ENCODE measurements at places on chromosomes 2 and 18.

GRCh38 chr18:27428120-27428519, 243.0 kb upstream of the CHST9 start:
- DNase-seq, result no peak

DNA sequence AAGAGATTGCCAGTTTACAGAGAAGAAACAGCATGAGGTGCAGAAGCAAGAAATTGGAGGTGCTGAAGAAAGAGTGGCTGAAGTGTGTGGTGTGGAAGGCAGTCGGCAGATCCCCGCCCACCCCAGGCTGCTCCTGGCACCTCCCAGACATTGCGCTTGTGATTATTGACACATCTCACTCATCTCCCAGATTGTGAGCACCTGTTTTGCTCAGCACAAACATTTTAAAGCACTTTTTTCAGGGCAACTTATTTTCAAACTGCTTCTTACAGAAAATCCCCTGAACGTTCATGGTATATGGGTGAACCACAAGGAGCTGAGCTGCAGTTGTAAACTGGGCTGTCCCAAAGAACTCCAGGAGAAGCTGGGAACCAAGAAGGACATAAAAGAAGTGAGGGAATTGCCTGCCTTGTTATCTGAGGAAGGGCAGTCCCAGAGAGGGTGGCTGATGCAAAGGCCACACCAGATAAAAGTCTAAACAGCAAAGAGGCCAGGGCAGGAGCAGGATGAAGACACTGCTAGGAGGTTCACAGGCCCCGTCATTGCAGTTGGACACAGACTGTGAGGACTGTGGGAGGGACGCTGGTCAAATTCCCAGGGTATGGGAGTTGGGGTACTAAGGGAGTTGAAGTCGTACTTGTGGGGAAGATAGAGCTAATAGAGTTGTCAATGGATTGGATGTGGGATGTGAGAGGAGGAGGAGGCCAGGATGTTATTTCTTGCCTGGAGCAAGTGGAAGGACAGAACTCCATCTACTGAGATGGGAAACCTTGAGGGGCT, 65.1 kb downstream of the INPP4A start:
- DNase-seq, result no peak

DNA sequence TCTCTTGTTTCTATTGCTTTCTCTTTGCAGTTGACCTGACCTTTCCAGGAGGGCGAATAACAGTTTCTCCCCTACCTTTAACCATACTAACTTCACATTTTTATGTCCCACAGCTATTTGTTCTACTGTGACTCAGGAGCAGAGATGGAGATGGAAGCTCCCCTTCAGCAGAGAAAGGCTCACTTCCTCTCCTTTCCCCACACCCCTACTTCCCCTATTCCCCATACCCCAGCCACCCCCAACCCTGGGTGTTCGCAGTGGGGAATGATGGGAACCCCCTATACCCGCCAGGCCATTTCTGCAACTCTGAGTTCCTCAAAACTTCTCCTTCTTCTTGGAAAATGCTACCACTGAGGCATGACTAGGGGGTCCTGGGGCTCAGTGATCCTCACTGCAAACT, 285.4 kb upstream of the MGAT5 start:
- DNase-seq, result no peak

DNA sequence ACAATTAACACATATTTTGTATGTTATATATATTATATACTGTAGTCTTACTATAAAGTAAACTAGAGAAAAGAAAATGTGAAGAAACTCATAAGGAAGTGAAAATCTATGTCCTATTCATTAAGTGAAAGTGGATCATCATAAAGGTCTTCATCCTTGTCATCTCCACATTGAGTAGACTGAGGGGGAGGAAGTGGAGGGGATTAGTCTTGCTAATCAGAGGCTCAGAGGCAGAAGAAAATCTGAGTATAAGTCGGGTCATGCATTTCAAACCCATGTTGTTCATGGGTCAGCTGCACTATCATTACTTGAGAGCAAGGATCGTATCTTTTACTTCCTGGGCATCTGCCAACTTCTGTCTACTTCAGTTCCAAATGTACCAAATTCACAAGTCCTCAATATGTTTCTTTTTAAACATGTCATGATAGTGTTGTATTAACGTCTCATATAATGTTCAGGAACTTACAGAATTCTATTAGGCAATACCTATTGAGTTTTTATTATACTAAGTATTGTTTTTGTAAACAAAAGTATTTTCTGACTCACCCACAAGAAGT, 208.9 kb upstream of the BOD1L2 start:
- DNase-seq, result no peak

DNA sequence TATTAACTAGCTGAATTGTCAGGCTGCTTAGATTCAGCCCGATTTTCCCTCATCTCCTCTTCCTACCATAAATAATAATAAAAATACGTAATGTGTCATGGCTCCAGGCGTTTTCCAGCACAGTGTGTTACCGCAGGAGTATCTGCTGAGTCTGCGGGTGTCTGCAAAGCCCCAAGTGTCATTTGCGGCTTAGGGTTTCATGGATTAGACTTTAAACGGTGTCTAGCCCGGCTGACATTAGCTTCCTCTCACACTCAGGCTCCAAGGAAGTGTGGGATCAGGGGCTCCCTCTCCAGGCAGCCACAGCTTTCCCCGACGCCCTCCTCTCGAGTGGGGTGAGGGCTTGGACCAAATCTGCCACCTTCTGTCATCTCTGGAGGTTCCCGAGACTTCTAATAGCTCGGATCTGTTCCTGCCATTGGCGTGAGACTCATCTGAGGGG, 14.1 kb upstream of the HOXD1 start:
- DNase-seq, result no peak

- DNase-seq, result no peak
Measured at GRCh38 chr18:2555895-2556294, 15.4 kb downstream of the METTL4 start.

DNA sequence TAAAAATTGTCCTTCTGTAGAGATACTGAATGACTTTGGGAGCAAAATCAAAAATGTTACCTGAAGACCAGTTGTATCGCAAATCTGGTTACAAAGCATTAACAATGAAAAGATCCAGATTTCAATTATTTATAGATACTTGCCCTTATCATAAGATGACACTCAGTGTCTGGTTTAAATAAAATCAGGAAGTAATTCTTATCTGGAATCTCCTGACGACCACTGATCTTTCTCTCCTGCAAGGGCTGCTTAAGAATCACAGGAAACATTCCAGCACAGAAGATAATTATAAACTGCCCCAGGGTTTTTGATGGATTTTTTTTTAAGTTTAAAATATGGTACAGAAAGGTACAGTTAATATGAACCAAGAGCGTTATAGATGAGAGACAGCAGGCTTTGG, 205.7 kb downstream of the ALK start:
- DNase-seq, result no peak

DNA sequence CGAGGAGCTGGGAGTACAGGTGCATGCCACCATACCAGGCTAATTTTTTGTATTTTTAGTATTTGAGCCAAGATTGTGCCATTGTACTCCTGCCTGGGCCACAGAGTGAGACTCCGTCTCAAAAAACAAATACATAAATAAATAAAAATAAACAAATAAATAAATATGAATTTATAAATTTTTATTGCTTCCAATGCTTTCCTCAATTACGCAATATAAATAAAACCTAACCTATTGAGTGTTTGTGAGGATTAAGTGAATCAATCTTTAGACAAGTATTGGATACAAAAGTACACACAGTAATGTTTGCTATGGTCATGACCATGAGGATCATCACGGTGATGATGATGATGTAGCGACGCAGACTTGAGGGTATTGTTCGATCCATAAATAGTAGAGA, 257.4 kb downstream of the ASXL3 start:
- no peak for DNase-seq

DNA sequence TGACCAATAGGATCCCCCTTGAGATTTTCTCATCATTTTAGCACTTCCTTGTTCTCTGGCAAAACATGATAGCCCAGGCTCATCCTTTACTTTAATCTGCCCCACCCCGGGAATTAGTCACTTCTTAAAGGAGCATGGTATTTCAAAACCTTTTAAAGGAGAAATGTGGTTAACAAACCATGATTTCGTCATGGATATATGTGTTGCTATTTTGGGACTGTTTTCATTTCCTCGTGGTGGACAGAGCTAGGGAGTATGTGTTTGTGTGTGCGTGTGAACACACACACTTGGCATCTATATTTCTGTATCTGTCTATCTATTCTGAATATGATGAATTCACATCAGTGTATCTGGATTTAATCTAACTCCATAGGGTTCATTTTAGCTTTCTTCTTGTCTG, 128.1 kb downstream of the BIRC6 start:
- no peak for DNase-seq

DNA sequence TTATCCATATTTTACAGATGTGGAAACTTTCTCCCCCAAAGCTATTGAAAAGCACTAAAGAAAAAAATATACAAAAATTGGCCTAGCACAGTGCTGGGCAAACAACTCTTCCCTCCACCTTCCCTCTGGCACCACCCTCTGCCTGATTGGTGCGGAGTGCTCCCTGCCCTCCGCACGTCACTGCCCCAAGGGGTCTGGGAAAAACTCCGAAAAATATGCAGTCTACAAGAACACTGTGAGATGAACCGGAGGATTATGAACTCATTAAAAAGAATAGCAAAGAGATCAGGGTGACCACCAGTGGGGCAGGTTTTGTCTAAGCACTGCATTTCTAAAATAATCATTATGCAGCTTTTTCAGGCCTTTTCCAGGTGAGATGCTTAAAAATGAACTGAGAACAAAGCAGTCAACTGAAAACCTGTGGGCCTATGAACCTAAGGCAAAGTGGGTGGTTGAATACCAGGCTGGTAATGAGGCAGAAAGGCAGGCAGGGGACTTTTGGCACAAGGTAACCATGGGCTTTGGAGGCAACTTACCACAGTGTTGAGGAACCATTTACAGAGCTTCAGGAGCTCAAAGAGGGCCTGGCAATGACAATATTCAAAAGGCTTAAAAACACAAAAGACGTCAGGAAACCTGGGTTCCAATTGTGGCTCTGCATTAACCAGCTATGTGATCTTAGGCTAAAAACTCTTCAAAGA, 57.5 kb downstream of the AAK1 start:
- no peak for DNase-seq

GRCh38 chr2:10610213-10610910, 79.4 kb downstream of the NOL10 start:
- DNase-seq, result no peak

GRCh38 chr2:200156166-200156835, 150.2 kb upstream of the SPATS2L start:
- no peak for DNase-seq

GRCh38 chr2:15117409-15118050, 443.6 kb downstream of the NBAS start:
- no peak for DNase-seq

DNA sequence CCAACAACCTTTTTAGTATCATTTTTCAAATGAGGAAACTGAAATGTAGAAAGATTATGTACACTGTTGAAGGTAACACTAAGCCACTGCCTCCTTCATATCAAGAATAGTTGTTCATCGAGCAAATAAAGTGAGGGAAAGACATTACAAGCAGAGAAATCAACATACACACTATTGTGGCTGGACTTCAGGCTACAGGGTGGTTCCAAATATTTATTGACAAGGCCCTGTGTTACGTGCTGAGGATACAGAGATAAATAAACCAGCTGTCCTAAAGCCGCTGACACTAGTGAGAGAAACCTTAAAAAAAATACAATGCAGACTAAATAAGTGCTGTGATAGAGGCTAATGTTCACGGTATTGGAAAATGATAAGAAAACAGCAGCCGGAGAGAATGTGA, 1.9 kb upstream of the LNPK start:
- DNase-seq, result no peak

- no peak for DNase-seq
Measured at GRCh38 chr2:145412155-145412554, 892.2 kb upstream of the ZEB2 start.
